ENCODE measurements at places on chromosomes 16 and 17.
A peak's percentile ranks its signal among the peaks of the same experiment; 100 is the strongest.

GRCh38 chr17:12842936-12843335 lies 53.6 kb downstream of the ARHGAP44 start:
- DNase-seq: no peak

- no peak for DNase-seq
These were observed 124.4 kb downstream of the SPACA3 start for GRCh38 chr17:33116021-33116551.

GRCh38 chr16:12059216-12059769 lies 82.8 kb downstream of the SNX29 start:
- no peak for DNase-seq

- DNase-seq: no peak
These were observed 7.2 kb downstream of the POLR3E start for GRCh38 chr16:22304411-22304810.

GRCh38 chr16:48481772-48482171 lies 96.6 kb upstream of the SIAH1 start:
- no peak for DNase-seq

GRCh38 chr17:62790564-62790986 lies 17.5 kb downstream of the MARCHF10 start:
- DNase-seq: peak; percentile 82

DNA sequence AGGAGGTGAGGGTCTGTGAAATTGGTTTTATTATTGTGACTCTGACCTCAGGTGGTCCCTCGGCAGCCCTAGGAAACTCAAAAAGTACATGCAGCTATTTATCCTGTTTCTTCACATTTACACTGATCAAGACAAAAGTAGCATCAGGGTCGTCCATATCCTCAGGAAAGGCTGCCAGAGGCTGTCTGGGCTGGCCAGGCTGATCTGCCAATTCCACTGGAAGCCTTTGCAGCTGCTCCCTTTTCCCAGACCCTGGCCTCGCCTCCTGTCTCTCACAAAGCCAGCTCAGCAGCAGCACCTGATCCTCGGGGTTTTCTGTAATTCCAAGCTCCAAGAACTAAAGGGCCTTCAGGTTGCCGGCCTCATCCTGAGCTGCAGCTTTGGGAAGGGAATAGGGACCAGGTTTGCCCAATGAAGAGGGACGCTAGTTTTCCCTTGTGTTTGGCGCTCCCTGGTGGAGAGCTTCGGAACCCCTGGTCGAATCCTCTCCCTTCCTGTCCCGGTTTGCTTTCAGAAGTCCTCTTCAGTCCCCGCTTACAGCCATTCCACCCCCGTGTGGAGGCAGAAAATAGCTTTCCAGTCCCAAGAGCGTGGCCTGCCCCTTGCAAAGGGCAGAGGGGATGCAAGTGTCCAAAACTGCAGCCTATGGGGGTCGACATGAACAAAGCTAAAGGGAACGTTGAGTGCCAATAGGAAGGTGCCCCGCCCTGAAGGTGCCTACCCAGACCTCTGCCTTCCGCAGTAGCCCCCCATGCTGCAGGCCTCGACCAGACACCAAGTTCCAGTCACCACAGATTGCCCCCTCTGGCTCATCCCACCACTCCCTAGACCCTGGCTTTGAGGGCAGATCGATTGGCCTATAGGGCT lies 13.4 kb downstream of the MFSD6L start:
- peak; percentile 14 for DNase-seq

Data from HS-5 (cell line).